ENCODE measurements at places on chromosomes 4 and X. TPM values are rescaled to one million over a fixed set of nuclear protein-coding genes. Genes with fewer than 3 reads are reported as not detected.

The ZMAT1 gene
- 0.37 TPM for total RNA-seq

The PGAM4 gene
- total RNA-seq = not detected

The CFAP47 gene
- total RNA-seq = 0.84 TPM

The PDE6B gene
- total RNA-seq = 1.9 TPM

The MUC7 gene
- total RNA-seq = not detected

All from H4 (cell line).